ENCODE measurements at places on chromosomes 13 and 19.
A peak's percentile ranks its signal among the peaks of the same experiment; 100 is the strongest.

GRCh38 chr13:31105020-31105795, 56.5 kb downstream of the HSPH1 start:
- DNase-seq, result no peak

GRCh38 chr19:11538232-11539036, at the start of gene CNN1:
Gene CNN1, plus strand, starts transcription at chr19:11538851. Its CDS starts 77 bp downstream, at chr19:11538928.
- DNase-seq, result peak; percentile 15

DNA sequence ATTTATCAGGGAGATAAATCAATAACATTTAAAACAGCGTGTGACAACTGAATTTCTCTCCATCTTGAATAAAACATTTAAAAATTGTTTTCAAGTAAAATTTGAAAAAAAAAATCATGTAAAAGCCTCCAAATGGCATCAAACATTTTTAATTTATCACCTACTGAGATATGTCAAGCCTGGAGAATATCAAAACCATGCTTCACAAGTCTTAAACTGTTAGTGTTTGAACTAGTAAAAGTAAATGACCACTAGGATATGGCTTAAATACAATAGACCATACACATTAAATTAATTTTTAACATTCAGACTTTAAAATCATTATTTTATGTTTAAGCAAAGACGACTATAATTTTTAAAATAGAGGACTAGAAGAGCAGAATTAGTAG, 281.9 kb downstream of the DCLK1 start:
- DNase-seq, result no peak

DNA sequence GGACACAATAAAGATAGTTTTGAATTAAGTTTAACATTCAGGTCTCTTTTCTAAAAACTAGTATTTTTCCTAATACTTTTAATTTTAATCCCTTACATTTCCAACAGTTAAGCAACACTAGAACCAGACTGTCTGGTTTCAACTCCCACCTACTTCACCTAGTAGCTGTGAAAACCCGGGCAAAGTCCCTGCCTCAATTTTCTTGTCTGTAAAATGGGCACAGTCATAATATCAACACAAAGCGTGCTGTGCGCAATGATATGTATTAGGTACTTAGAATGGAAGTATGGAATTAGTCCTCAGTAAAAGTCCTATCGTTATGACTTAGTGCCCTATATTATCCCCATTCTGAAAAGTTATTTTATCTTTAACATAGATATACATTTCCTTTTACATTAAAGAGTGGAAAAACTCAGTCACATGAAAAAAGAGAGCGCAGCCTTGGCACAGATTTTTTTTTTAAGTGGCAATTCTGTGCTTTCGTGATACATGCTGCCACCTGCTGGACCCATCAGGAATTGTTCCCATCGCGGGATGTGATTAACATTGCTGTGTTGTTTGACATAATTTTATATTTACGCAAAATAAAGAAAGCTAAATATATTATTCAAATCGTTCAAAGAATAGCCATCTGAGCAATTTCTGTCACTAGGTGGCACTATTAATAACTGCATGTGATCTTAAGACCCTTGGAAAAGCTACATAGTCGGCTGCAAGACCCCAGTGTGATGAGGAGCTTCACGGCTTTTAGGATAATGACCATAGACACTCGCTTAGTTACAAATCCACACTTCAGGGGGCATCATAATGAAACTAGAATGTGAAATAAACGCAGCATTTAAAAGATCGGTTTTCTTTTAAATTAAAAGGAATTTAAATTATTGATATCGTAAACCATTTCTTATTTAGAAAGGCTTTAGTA, 59.9 kb downstream of the LIG4 start:
- peak; percentile 33 for DNase-seq

GRCh38 chr13:42041011-42041683, 7.3 kb upstream of the DGKH start:
- DNase-seq, result no peak

GRCh38 chr19:3798137-3798536, 12.0 kb upstream of the MATK start:
- DNase-seq, result no peak

Data from astrocyte of the cerebellum (primary cell).